ENCODE measurements at places on chromosomes 5 and 9.

GRCh38 chr5:141095263-141095641 is 837 bp downstream of the PCDHB2 start:
- DNase-seq: no peak

DNA sequence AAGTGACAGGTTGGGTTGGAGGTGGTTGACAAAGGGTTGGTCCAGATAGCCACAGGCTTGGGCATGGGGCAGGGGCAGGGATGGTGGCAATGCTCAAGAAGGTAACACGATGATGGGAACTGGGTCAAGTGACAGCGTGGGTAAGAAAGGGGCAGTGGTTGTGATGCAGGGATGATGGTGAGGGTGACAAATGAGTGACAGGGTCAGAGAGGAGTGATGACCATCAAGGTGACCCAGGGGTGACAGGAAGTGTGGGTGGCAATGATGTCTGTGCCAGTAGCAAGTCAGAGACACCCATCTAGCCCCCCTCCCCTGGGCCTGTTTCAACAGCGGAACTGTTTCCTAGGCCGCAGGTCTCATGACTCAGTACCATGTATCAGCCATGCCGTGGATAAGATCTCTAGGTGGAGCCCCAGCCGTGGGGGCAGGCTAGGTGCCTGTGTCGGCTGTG is 20.5 kb downstream of the AQP3 start:
- no peak for DNase-seq

DNA sequence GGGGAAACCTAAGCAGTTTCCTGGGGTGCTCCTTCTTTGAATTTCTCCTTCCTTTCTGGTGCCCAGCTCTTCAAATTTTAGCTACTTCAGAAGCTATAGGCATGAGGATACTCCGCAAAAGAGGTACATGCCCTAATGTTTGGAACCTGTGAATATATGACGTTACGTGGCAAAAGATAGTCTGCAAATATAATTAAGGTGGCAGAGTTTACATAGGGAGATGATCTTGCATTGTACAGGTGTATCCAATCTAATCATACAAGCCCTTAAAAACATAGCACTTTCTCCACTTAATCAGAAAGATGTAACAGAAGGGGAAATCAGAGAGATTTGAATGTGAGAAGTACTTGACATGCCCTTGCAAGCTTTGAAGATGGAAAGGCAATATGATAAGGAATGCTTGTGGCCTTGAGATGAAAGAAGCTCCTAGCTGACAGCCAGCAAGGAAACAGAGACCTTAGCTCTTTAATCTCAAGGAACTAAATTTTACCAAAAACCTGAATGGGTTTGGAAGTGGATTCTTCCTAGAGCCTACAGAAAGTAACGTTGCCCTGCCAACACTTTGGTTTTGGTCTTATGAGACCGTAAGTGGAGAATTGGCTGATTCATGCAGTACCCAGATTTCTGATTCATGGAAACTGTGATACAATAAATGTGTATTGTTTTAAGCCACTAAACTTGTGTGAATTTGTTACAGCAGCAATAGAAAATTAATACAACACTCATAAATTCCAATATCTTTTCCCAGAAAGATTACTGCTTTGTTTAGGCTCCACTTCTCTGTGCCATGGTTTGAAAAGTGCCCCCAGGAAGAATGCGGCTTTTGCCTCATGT is 268.4 kb downstream of the FAM170A start:
- DNase-seq: no peak

DNA sequence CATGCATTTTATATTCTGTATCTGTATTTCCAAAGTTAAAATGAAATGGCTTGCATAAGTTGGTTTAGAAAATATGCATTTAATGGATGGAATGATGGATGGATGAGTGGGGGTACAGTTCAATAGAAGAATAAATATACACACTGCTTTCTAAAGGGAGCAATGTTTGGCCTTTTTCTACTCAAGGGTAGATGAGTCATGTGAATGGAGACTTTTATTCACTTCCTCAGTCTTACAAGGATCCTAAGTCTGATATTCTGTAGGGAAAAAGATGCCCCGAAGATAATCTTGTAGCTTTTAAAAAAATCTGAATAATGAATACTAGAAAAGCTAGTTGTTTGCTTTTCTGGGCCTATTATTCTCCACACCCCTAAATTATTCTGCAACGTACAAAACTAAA is 2112.1 kb downstream of the MAT2B start:
- no peak for DNase-seq

DNA sequence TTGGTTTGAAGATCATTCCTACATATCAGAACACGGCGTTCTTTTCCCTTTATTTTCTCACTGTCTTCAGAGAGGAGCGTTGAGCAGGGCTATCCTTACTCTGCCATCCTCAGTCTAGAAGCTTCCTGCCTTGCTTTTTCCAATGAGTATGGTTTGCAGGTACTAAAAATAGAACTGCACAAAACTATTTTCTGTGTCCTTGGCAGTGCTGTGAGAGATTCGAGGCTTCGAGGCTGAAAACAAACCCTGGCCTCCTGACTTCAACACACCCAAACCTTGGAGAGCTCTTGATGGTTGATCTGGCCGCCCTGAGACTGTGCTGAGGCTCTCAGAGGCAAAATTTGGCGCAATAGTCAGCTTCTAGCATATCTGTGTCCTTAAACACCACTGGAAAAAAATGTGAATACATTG is 78.9 kb downstream of the GOLPH3 start:
- no peak for DNase-seq

DNA sequence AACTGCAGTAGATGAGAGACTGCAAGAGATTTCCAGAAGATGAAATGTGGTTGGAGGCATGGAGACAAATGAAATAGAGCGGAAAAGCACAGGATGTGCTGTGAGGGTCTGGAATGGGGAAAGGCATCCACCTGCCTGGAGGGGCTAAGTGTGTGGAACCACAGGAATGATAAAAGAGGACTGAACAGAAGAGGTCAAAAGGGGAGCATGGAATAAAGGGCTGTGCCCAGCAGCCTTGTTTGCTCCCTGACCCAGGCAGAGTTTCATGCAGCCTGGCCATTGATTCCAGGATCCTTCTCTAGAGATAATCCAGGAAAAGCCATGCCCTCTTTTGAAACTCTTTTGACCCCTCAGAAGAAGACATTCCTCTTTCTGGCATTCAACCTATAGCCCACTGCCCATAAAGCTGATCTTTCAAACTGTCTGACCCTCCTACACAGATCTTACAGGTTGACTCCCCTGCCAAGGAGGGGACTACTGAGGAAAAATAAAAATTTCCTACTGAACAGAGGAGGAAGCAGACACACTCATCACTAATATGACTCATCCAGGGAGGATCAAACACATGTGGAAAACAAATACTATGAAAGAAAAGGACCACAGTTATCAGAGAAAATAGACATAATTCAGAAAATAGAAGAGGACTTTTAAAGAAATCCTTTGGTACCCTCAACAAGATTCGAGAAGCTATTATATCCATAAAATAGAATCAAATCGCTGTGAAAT is 273.5 kb upstream of the PCSK5 start:
- DNase-seq: no peak

GRCh38 chr5:56406221-56406620 is 173.1 kb upstream of the ANKRD55 start:
- no peak for DNase-seq

DNA sequence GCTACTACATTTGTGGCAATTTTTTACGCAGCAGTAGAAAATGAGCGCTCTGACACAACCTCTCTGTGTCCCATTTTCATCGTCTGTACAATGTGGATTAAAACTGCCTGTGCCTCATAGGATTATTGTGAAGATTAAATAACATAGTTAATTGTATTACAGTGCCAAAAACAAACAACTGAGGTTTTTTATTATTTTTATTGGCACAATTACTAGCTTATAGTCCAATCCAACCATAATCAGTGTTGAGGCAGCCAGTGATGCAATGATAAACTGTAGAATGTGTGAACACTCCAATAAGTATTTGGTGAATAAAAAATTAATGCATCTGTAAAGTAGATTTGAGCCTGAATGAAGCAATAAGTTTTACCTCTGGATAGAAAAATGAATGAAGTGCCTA is 588.3 kb downstream of the DNAH5 start:
- DNase-seq: no peak

DNA sequence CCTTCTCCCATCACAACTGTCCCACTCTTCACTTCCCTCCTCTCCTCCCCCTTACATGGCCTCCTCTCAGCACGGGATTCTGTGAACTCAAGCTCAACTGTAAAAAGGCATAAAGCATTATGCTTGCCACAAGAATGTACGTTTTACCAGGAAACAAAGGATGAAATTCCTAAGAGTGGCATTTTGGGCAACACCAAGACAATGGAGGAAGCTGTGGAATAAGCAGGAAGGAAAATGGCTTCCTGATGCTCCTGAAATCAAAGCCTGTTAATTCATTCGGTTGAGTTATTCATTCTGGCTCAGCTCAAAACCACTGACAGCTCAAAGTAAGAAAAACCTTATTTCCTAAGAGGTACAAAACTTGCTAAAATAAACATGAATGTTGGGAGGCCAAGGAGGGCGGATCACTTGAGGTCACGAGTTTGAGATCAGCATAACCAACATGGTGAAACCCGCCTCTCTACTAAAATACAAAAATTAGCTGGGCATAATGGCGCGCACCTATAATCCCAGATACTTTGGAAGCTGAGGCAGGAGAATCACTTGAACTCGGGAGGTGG is 40.8 kb upstream of the DMRT1 start:
- no peak for DNase-seq

GRCh38 chr5:73378765-73379164 is 69.8 kb downstream of the FOXD1 start:
- DNase-seq: no peak

GRCh38 chr9:68546596-68547390 is 6.1 kb upstream of the TMEM252 start:
- DNase-seq: peak; percentile 46

- DNase-seq: no peak
Measured at GRCh38 chr9:113979343-113980127, 98.6 kb downstream of the AMBP start.

- DNase-seq: peak; percentile 38
Measured at GRCh38 chr5:54944364-54944763, 41.0 kb downstream of the ESM1 start.

DNA sequence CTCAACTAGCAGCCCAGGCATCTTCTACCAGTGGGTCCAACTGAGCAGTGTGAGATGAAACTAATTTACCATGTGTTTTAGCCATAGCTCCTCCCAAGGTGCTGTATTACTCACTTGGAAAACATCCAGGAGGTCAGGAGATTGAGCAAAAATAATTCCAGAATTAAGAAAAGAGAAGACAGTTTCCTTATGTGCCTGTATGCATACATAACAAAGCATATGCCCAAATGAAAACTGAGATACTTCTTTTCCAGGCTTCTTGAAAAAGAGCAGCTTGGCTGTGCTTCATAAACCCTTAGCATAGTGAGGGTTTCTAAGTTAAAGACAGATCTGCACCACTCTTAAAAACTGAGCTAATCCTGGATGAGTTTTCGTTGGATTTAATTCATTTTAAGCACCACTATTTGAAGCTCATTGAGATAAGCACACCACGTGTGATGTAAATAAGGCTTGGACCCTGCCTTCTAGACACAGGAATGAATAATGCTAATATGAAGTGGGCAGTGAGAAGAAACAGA is 119.4 kb downstream of the ADAMTS12 start:
- DNase-seq: no peak

- DNase-seq: peak; percentile 57
Measured at GRCh38 chr9:87336914-87337333, 160.7 kb upstream of the DAPK1 start.

DNA sequence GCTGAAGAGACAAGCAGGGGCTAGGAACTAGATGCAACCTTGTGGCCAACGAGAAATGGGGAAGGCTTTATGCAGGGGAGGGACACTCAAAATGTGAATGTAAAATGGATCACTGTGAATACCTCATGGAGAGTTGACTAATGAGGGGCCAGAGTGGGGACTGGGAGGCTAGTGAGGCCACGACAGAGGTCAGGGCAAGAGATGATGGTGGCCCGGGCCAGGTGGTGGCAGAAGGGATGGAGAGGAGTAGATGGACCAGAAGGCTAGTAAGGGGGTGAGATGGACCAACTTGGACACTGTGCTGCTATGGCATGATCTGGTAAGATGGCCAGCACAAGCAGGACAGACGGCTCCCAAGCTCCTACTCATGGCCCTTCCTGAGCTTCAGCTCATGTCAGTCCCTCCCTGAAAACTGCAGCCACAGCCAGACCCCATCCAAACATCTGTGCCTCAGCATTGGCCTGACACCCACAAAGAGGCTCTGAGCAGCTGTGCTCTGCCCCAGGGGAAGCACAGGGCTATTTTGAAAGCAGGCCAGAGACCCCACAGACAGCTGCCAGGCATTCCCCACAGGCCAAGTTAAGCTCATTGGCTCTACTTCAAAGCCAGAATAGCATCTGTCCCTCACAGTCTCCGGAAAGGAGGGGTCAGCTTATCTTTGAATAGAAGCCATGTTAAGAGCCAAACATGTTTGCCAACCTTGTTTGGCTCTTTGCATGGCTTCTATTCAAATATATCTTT is 22.1 kb downstream of the P4HA2 start:
- DNase-seq: peak; percentile 52

DNA sequence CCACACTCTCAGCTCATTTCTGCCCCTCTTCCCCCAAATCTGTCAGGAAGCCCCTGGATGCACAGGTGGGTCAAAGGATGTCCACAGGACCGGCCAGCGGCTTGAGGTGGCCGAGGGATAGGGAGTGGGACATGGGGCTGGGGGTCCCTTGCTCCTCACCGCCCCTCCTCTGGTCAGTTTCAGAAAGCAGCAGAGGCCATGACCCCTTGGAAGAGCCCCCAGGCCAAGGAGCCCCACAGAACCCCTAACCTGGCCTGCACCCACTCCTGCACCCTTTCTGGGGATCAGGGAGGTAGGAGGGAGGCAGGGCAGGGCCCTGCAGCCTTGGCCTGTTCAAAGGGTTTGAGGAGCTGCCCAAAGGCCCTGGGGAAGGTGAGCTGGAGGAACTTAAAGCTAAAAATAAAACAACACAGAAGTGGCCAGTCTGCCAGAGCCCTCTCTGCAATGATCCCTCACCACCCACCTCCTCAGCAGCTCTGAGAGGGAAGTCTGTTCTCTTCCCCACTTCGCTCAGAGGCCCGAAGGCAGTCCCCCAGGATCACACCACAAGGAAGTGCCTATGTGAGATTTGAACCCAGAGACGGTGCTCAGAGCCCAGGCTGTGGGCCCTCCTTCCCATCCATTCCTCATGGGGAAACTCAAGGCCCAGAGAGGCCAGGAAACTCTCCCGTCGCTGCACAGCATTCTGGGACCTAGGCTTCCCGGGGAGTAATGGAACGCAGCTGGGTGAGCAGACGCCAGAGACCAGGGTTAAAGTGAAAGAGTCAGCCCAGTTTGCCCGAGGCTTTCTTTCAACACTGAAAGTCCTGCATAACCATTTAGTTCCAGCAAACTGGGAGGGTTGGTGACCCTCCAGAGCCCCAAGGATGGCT is 910 bp downstream of the ENG start:
- no peak for DNase-seq

- DNase-seq: no peak
Measured at GRCh38 chr9:3125602-3126405, 281.9 kb upstream of the PUM3 start.

- DNase-seq: peak; percentile 67
Measured at GRCh38 chr5:6820851-6821479, 107.7 kb downstream of the TENT4A start.
